Stimulated activated CD4-positive, alpha-beta T cell treated with anti-CD3 and anti-CD28 coated beads, Interleukin-2, amount 100 ng/mL, for 24 hours (primary cell): ENCODE measurements at places on chromosomes 3 and 15.

DNA sequence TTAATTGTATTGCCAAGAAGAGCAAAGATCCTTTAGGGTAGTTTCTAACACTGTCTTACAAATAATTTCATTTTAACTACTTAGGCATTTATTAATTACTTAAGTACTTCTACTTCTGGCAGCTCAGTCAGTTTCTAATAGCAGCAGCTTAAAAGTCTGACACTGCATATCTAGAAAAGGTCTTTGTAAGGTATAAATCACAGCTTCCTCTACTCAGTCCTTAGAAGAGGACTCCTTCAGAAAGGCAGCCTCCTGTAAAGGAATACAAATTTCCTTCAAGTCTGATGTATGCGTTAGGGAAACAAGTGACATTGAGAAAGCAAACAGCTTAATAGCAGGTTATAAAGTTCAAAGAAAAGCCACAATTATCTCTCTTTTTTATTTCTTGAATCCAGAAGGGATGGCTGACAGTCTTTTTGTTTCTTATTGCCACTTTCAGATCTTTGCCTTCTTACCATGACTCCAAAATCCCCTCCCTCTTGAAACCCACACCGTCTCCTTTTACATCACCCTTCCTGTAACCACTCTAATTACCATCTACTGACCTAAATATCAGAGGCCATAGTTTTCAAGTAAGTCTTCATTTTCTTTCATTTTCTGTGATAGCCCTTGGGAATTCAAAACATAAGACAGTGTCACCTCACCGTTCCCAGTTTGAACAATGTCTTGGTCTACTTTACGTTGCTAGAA, 109.5 kb downstream of the CGGBP1 start:
- no peak for DNase-seq

DNA sequence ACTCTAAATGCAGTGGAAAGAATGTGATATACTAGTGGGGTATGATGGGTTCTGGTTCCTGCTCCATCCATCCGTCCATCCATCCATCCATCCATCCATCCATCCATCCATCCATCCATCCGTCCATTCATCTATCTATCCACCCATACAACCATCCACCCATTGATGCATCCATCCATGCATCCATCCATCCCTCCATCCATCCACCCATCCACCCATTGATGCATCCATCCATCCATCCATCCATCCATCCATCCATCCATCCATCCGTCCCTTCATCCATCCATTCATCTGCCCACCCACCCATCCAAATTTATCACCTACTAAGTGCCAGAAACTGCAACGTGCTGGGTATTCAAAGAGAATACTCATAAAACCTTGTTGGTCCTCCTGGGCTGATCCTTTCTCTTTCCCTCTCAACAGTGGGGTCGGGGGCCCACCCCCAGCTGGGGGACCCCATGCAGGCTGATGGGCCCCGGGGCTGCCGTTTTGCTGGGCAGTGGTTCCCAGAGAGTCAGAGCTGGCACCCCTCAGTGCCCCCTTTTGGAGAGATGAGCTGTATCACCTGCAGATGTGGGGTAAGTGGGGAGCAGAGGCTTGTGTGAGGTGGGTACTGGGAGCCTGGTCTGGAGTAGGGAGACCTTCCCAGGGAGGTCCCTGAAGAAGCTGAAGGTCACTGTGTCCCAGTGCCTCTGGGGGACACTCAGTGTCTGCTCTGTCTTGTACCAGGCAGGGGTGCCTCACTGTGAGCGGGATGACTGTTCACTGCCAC, 8.5 kb downstream of the CHRD start:
- no peak for DNase-seq

- no peak for DNase-seq
Measured at GRCh38 chr3:149319750-149320149, 13.7 kb downstream of the TM4SF18 start.

DNA sequence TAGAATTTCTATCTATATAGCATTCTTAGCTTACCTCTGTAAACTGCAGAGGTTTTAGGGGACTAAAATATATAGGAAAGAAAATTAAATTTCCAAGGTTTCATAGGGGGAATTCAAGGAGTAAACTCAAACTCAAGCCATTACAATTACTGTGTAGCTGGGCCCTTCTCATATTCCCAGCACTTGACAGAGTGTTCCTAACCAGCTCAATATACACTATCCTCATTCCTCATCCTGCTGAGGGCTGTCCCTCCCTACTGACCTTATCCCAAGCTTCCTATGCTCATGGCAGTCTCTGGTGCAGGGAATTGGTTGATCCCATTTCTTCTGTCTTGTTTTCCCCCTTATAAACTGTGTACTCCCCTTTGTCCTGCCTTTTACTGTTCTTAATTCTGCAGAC, 33.9 kb downstream of the NXPE3 start:
- DNase-seq: no peak

- DNase-seq: no peak
Measured at GRCh38 chr3:176587089-176587488, 610.2 kb downstream of the TBL1XR1 start.

DNA sequence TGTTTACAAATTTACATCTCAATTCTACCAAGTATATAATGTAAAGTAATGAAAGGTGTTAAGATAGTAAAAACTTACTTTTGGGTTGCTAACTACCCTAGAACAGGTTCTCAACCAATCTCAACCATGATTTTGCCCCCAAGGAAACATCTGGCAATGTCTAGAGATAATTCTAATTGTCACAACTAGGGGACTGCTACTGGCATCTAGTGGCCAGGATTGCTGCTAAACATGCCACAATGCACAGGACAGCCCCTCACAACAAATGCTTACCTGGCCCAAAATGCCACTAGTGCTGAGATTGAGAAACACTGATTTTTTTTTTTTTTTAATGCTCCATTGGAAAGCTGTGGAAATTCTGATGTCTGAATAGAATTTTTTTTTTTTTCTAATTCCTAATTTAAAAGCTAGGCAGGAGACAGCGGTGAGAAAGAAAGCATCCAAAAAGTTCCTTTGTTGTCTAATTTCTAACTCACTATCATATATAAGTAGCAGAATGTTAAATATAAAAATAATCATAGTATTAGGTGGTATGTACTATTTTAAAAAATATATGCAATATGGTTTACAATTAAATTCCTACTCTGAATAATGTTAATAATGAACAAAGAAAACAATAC, 81.5 kb downstream of the TJP1 start:
- no peak for DNase-seq

GRCh38 chr15:100018191-100018590, 285.0 kb upstream of the LYSMD4 start:
- no peak for DNase-seq

GRCh38 chr3:131036200-131036816, 9.6 kb downstream of the NEK11 start:
- no peak for DNase-seq

DNA sequence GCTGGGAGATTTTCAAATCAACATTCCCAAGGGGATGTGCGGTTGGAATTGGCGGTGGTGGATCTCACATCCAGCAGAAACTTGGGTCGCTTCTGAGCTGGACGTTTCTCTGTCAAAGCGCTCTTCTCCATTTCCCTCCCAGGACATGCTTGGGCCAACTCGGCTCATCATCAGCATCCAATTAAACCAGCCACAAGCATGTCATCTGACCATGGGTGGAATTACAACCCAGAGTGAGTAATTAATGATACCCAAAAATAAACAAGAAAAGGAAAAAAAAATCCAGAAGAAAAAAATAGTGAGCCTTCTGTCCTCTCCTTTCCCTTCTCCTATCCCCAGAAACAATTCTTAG, 111.2 kb downstream of the XXYLT1 start:
- no peak for DNase-seq

GRCh38 chr3:116896116-116896515, 186.5 kb downstream of the TUSC7 start:
- no peak for DNase-seq

- DNase-seq: no peak
Measured at GRCh38 chr3:116757315-116757714, 47.7 kb downstream of the TUSC7 start.

- DNase-seq: no peak
Measured at GRCh38 chr3:32575451-32576113, 4.9 kb upstream of the DYNC1LI1 start.

DNA sequence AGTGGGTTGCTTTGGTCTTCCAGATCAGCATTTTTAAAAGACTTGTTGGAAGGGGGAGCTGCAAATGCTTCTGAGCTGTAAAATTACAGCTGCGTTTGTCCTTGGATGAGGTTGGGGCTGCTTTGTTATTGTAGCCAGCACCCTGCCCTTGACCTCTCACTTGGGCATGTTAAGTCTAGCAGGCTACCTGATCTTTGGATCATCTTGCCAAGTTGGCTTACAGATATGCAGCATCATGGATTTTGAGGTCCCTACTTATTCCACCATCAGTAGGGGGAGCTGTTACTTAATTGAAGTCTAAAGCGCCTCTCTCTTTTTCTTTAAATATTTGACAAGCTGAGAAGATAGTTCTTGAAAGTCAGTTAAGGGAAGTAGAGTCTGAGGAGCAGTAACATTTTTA, 793.0 kb downstream of the MCTP2 start:
- DNase-seq: no peak

DNA sequence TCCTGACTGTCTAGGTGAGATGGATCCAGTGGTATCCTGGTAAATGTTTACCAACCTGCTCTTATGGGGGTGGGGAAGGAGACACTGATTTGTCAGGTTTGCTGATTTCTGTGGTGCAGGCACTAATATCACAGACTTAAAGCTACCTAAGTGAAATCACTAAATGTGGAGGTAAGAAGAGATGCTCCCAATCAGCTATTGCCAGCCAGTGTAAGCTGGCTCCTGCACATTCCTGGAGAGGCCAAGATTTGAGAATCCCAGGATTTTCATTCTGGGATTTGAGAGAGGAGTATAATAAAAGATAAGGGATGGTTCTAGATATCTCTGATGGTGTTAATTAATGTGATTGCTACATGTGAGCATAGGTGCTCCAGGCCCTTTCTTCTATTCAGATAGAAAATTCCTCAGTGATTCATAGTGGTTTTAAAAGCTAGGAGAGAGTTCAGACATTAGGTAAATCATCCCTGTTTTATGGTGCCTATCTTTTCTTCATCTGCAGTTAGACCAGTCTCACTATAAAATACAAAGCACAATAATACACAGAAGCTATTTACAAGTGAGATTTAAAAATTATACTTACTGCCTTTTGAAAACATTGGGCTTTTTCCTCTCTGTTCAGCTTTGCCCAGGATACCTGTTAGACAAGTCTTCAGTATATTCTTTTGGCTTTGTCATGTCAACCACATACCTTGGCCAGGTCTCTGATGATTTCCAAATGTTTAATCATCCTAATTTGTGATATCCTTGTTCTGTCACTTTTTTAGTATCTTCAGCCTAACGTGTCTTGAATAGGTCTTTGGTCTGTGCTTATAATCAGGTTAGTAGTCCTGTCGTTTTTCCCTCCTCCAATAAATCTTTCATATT, 90.9 kb downstream of the MBNL1 start:
- no peak for DNase-seq

- DNase-seq: no peak
Measured at GRCh38 chr15:33298631-33299030, 12.1 kb upstream of the RYR3 start.

DNA sequence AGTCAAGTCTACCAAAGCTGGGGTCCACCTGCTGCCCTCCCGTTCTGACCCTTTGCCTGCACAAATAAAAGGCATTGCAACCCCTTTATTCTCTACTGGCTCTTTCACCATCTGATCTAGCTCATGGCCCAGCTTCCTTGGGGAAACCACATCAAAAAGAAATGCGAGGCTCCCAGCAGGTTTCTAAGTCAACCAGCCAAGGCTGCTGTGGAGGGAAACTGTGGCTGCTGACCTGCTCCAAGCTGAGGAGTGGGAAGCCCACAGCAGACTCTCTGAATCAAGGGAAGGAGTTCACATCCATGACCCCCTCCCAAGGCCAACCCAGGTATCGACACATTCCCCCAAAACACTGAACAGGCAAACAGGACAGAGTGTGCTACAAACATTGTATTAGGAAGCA, 25.2 kb upstream of the SLCO2A1 start:
- no peak for DNase-seq

- DNase-seq: peak; percentile 46
Measured at GRCh38 chr15:40878785-40879184, 4.8 kb upstream of the RHOV start.
